ENCODE measurements at places on chromosomes 3 and 15.

GRCh38 chr3:193620650-193621049 lies 27.6 kb downstream of the OPA1 start:
- no peak for DNase-seq

- no peak for DNase-seq
Observed at GRCh38 chr3:37321377-37321781, 147.0 kb upstream of the LRRFIP2 start.

GRCh38 chr15:32952901-32953532 lies 235.2 kb downstream of the GREM1 start:
- DNase-seq: no peak

DNA sequence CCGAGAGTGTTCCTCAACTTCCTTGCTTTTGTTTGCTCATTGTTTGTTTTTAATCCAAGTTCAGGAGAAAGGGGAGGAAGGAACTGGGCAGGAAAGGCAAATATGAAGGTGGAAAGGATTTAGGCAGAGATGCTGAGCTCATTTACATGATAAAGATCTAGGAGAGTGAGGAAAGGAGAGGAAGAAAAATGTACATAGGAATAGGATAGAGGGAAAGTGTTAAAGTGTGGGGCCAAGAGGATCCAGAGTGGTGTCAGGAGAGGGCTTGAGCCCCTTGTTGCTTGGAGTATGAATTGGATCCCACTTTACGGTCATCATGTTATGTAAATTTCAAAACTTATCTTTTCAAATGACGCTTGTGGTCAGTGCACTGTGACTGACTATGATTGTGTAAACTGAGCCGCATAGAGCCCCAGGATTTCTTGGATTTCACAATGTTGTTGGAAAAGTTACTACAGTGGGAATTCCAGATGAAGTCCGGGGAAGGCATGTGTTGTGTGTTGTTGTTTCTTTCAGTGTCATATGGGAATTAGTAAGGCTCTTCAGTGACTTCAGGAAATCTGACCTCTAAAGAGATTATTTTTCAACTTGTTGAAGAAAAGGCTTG lies 15.0 kb upstream of the PLD1 start:
- peak; percentile 61 for DNase-seq

DNA sequence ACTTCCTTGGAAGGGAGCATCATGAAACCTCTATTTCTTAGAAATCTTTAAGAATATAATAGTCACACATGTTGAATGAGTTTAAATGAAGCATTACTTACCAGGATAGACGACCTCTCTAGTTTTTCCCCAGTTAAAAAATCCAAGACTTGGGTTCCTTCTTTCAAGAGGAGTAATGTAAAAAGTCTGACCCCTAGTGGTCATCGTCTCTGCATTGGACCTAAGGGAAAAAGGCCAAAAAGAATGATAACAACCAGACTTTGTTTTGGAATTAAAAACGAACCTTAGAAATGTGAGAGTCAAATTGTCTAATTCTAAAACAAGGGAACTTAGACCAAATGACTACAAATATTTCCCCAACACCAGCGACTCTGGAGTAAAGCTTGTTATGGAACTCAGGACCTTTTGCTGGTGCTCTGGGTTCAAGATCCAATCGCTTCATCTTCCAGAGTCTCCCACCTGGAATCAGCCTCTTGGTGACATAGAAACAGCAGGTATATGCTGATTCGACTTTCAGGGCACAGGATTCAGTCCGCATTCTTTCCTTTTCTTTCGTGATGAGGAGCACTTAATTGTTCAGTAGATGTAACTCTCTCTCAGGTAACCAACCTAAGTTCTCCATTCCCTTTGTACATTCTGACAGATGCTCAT lies 214.8 kb upstream of the TPRG1 start:
- peak; percentile 54 for DNase-seq

DNA sequence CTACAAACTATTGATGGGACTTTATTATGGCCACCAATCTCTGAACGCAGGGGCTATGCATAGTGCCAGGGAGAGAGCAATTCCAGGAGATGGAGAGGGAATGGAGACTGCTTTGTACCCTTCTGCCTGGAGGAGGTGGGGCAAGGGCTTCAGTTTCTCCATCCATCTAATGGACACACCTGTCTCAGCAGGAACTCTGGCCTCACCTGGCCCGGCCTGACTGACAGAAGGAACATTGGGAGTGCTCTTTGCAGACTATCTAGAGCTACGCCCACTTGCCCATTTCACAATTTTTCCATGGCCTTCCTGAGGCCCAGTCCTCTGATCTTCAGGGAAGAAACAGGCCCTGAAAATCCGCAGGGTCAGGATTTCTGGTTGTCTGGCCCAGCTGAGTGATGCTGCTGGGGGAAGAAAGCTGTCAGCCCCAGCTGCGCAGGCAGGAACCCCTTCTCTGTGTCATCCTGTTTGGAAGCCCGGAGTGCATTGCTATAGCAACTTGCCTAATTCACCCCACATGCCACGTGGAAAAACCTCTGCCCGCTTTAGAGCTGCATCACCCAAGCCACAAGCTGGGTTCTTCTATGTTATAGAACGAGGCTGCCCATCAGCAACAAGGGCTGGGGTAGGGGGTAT lies 6.4 kb downstream of the ITGA11 start:
- DNase-seq: peak; percentile 22

DNA sequence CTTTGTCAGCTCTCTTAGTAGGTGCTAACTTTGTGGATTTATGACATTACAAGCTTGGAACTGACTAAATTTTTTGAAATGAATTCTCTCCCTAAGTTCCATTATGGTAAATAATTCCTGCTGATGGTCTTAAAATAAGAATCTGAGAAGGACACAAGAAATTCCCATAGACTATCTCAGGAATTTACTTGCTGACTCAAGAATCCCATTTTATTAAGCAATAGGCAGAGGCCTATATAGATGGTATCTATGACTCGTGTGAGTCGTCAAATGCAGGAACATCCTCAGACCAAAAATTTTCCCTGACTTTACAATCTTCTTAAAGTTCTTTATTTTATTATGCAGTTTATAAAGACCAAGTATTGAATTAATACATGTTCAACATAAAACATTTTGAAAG lies 30.7 kb upstream of the CBLB start:
- peak; percentile 60 for DNase-seq
